ENCODE measurements at places on chromosomes 16 and 17.

DNA sequence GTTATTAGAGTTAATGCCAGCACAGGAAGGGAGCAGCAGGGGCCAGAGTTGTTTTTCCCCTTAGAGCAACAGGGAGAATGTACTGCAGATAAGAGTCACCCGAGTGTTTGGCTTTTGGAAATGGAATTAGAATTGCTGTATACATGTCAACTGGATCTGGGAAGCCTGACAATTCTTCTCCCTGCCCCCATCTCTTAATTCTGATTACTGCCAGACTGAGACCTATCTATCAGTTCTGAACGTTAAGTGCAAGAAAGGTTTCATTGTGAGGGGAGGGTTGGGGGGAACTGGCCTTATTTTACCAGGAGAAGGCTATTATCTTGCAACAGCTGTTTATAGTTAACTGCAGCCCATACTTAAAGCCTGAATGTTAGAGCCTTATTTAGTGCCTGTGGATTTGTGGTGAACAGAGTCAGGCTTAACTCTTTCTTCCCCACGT is 424.5 kb upstream of the CDH11 start:
- no peak for DNase-seq

DNA sequence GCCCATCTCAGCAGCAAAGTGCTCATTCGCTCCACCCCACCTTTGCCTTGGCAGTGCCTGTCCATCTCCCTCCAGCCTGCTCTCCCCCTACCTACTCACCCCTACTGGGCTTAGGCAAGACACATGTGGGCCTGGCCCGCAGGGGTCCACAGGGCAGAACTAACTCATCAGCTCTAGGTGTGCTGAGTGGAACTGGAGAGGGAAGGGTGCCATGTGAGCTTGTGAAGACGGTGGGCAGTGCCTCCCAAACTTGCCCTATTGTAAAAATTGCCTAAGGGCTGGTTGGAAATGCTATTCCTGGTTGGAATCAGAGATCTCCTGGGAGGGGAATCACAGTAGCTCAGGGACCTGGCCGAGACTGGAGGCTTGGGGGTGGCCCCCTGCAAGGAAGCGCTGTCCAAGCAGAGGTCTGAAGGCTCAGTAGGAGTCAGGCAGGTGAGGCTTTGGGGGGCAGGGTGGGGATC is 29.1 kb upstream of the TNS4 start:
- DNase-seq, result no peak

DNA sequence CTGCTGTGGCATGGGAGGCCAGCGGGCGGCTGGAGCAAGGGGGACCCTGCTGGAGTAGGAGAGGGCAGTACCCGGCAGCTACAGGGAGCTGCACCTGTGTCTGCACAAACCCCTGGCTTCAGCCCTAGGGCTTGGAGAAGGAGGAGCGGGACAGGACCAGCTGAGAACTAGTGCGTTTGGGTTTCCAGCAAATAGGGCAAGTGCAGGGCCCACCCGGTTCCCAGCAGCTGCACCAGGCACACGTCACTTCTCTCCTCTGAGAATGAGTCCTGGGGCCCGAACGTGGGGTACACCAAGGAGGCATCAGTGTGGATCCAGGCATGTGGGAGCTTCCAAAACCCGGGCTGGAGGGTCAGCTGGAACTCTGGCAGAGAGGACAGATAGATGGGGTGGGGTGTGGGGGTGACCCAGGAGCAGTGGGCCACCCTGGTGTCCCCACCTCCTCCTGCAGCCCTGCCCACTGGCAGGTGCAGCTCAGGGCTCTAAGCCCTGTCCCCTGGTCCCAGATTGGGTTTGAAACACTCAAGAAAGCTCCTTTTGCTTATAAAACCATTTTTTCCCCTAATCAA is 5.6 kb downstream of the C16orf89 start:
- no peak for DNase-seq

DNA sequence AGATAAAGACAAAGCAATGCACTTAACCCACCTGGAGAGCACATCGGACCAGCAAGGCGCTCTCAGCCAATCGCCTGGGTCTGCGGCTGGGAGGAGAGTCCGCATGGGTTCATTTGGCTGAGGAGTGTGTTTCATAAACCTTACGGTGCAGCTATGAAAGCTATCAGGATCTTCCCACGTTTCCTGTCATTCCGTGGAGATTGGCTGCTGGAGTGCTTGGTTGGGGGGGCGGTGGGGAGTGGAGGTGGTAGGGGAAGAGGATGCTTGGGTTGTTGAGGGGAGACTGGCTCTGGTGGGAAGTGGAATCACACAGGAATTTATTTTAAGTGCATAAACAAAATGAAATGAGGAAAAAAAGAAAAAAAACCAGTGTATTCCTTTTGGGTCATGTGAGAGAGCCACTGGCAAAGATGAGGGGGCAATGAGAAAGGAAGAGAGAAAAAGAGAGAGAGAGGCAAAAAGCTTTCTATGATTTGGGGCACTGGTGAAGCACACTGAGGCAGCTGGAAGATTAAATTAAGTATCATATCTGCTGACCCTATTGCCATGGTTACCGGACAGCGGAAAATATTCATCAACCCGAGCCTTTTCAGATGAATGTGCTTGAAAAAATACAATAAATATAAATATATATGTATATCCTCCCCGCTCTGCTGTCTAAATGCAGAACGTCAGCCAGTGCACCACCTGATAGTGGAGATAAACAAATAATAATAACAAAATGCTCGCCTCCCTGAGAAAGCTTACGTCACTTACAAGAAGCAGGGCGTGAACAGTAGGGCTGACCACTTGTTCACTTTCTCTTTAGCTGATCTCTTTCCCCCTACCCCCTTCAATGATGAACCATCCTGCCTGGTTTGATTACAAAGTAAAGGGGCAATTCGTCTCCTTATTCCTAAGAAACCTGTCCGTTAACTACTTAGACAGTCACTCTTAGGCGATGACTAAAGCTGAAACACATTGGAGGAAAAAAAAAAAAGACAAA is 457.0 kb upstream of the ZFHX3 start:
- DNase-seq, result no peak

DNA sequence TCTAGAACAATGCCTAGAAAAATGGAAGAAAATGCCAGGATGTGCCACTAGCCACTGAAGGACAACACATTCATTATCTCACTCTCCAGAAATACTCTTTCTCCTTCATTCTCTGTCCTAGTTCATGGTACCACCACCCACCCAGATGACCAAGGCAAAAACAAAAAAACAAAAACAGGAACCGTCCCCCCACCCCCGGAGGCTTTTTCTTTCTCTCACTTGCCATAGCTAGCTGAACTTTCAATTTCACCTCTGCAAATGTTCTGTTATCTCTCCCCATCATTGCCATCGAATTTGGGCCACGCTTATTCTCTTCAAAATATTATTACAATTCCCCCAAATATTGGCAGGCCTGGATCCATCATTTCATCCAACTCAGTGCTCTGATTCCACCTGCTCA is 49.0 kb downstream of the SOX9 start:
- DNase-seq, result no peak

Data from Karpas-422 (cell line).